ENCODE measurements at places on chromosomes 7 and 10. TPM values are rescaled to one million over a fixed set of nuclear protein-coding genes. Genes with fewer than 3 reads are reported as not detected.

The OPN1SW gene
- total RNA-seq = not detected

The ZNF853 gene
- 1.0 TPM for total RNA-seq

The HTRA1 gene
- total RNA-seq = not detected

The CREB5 gene
- 0.62 TPM for total RNA-seq

The TFR2 gene
- total RNA-seq = 34.1 TPM

The SPDYE8 gene
- total RNA-seq = not detected

- no peak overlapping the region for H3K27ac ChIP-seq
- no peaks in the 10 kb centered on the region for H3K4me1 ChIP-seq
- H3K27me3 ChIP-seq = no peaks in the 10 kb centered on the region
- DNase-seq = no peak
These were observed 516.7 kb downstream of the ADRA2A start for GRCh38 chr10:111593578-111593977.

GRCh38 chr7:157027568-157028198, 17.2 kb upstream of the MNX1 start:
- DNase-seq = no peak
- H3K36me3 ChIP-seq = no peaks in the 10 kb centered on the region
- no peak overlapping the region for H3K27ac ChIP-seq
- no peak overlapping the region for H3K4me3 ChIP-seq
- no peaks in the 10 kb centered on the region for H3K4me1 ChIP-seq

DNA sequence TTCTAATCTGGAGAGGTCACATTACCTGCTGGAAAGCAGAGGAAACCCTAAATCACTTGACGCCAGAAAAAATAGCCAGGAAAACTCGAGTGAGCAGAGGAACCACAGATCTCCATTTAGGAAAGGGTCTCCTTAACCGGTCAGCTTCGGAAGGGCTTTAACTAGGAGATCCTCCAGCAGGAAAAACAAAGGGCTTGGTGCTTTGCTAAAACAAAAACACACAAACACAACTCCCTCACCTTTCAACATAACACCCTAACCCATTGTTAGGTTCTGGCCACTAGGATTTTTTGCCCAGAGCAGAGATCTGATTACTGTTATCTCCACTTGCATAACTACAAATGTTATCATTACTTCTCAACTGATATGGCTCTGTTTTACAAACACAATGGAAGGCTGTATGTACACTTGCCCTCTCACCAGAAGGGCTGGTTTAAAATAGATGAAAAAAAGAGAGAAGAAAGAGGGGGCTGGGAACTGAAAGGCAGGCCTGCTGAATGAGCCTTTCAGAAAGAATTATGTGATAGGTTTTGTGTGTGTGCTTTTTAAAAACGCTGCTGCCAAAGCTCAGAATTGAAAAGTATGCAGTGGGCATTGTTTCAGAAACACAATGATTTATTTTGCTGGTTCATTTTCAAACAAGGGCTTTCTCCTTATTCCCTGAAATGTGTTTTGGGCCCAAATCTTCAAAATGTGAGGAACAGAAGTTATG, 161.5 kb downstream of the FGFR2 start:
- no peak overlapping the region for H3K4me3 ChIP-seq
- no peak for DNase-seq
- H3K36me3 ChIP-seq = no peaks in the 10 kb centered on the region

DNA sequence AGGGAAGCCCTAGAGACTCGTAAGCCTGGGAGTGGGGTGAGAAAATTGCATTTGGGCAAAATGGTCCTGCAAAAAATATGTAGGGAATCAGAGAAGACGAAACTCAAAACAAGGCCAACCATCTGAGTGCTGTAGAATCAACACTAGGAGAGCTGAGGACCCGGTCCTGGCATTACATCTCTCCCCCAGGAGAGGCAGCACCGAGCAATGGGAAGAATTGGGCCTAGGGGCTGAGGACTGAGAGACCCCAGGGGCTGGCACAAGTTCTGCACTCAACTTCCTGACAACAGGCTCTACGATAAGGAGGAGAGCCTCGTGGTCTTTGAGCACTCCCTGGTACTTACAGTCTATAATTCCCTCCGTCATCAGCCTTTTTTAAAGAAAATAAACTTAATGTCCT, 47.6 kb downstream of the BPGM start:
- DNase-seq = no peak
- no peak overlapping the region for H3K4me3 ChIP-seq
- no peaks in the 10 kb centered on the region for H3K36me3 ChIP-seq
- peaks cover 9% of the 10 kb centered on the region for H3K4me1 ChIP-seq
- H3K27me3 ChIP-seq = peaks cover 12% of the 10 kb centered on the region

GRCh38 chr7:27148031-27148755, 619 bp upstream of the HOXA6 start:
- peaks cover 42% of the 10 kb centered on the region for H3K27me3 ChIP-seq
- DNase-seq = peak; percentile 58
- no peaks in the 10 kb centered on the region for H3K36me3 ChIP-seq
- H3K27ac ChIP-seq = no peak overlapping the region
- peak overlapping the region; percentile 78 for H3K4me3 ChIP-seq

- H3K4me1 ChIP-seq = peaks cover 55% of the 10 kb centered on the region
- no peaks in the 10 kb centered on the region for H3K27me3 ChIP-seq
- H3K36me3 ChIP-seq = no peaks in the 10 kb centered on the region
- H3K27ac ChIP-seq = no peak overlapping the region
These were observed 2.9 kb downstream of the IPMK start for GRCh38 chr10:58264780-58265179.

GRCh38 chr7:46173476-46174195, 252.6 kb upstream of the IGFBP3 start:
- H3K4me1 ChIP-seq = no peaks in the 10 kb centered on the region
- no peak overlapping the region for H3K4me3 ChIP-seq
- H3K27ac ChIP-seq = no peak overlapping the region
